ENCODE measurements at places on chromosomes 7 and 10.
A peak's percentile ranks its signal among the peaks of the same experiment; 100 is the strongest.

GRCh38 chr7:36752026-36752711 lies 27.9 kb upstream of the AOAH start:
- no peak for DNase-seq

DNA sequence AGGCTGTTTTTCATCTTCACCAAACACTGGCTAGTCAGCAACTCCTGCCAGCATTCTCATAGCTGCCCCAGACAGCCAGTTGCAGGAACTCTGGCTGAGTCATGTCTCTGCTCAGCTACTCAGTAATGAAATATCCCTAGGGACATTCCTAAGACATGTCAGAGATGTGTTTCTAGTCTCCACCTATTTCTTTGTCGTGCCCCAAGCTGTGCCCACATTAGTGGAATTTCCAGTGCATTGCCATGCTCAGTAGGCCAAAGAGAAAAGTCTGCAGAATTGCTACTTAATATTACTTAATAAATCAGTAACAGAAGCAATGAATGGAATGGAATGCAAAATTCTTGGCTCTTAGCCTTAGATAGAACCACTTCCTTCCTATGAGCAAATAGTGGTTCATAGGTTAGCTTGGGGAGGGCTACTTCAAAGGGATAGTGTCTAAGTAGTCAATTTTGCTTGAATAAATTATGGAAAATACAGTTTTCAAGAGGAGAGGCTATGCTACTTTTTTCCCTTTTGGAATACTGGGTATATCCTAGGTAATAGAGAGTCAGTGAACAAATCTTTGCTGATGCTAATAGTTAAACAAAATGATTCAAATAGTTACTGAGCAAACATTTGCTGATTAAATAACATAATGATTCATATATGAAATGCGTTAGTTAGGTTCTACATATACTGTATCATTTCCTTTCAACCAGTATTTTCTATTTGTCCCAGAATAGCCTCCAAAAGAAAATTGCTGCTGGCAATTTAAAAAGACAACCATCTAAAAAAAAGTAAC lies 23.6 kb upstream of the SEMA3C start:
- DNase-seq = peak; percentile 23

DNA sequence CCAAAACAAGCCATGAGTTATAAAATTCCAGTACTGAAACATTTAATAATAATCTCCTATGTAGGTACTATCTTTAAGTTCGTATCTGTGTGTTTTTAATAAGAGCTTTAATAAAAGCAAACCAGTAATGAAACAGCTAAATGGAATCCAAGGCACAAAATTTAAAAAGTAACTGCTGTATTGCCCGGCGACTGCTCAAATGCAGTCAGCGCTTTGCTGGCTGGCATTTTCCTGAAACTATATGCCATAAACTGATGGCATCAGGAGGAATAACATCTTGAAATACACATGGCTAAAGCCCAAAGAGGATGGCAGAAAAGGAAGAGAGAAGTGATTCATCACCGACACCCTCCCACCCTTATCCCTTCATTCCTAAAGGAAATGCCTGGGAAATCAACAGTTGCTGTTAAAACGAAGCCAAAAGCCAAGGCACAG lies 133.1 kb downstream of the CUBN start:
- no peak for DNase-seq

GRCh38 chr7:106914018-106914607 lies 49.0 kb downstream of the PIK3CG start:
- DNase-seq = no peak
